Activated T-cell treated with anti-CD3 and anti-CD28 coated beads for 4 hours (primary cell): ENCODE measurements at places on chromosomes 11 and 22.

DNA sequence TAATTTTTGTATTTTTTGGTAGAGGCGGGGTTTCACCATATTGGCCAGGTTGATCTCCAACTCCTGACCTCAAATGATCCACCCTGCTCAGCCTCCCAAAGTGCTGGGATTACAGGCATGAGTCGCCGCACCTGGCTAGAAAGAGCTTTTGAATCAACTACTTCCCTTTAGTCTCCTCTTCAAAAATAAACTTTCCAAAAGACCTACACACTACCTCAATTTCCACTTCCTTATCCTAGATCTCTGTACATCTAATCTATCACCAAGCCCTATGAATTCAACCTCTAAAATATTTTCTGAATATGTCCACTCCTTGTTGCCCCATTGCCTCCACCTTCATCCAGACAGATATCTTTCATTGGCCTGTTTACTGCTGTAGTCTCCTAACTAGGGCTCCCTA is 13.1 kb upstream of the DDX6 start:
- DNase-seq = no peak

DNA sequence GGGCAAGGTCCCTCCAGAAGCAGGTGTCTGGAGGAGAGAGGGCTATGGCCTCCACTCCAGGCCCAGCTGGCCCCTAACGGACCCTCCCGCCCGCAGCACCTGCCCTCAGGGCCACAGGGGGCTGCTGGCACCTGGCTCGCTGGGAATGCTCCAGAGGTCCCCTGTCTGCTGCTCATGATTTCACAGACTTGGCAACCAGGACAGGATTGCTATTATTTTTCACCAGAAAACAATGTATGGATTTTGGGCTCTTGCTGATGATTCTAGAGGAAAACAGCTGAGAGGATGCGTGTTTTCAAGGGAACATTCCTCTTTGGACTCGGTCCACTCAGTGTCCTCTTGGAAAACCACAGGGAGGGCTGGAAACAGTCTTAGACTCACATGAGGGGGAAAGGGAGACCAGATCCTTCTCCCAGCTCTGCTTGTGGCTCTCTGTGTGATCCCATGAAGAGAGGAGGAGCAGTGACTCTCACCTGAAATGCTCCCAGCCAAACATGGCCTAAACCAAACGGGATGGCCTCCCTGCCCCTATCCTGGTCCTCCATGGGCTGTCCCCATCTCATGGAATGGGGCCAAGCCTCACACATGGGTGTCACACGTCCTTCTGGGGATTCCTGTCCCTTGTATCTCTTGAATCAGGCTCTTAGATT is 15.8 kb downstream of the MYEOV start:
- DNase-seq = no peak

GRCh38 chr11:406796-407650 is 7.8 kb downstream of the SIGIRR start:
- peak; percentile 76 for DNase-seq

DNA sequence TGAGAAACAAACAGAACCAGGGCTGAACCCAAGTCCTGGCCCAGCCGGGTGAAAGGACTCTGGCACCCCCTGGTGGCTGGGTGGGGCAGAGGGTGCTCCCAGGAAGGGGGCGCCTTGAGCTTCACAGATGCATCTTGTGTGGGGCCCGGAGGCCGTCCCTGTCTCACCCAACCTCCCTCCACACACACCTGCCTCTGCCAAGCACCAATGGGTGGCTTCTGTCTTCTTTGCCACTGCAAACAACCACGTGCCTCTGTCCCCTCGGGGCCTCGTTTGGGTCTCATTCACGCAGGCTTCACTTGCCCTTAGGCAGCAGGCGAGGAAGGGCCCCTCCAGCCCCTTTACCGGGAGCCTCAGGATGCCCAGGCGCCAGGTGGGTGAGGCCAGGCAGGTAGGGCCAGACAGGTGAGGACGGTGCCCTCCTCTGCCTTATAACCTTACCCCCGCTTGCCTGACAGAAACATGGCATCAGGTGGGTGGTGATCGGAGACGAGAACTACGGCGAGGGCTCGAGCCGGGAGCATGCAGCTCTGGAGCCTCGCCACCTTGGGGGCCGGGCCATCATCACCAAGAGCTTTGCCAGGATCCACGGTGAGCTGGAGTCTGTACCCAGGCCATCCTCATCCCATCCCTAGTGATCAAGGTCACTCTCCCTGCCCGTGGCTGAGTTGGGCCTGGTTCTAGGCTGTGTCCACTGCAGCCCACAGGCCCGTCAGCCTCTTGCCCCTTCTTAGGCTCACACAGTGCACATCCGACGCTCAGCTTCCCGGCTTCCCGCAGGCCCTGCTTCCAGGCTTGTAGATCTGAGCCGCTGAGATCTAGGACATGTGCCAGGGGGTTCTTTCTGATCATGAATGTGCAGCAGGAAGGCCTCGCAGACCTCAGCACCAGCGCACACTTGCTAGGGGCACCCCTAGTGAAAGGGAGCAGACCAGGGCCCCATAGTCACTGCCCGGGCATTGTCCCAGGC is 17.2 kb downstream of the POLR3H start:
- DNase-seq = peak; percentile 68

DNA sequence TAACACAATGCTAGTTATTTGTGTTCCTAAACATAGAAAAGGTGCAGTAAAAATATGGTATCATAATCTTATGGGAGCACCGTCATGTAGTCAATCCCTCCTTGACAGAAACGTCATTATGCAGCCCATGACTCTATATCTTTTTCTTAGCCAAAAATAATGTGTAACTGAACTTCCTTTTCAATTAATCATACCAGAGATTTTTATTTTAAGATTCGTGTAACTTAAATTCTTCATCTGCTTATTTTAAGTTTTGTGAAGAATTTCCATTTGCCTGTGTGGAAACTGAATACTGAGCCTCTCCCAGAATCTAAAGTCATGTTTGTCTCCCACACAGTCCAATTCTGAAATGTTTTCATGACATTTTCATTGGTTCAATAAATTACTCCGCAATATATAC is 699.1 kb downstream of the KCNA4 start:
- no peak for DNase-seq

DNA sequence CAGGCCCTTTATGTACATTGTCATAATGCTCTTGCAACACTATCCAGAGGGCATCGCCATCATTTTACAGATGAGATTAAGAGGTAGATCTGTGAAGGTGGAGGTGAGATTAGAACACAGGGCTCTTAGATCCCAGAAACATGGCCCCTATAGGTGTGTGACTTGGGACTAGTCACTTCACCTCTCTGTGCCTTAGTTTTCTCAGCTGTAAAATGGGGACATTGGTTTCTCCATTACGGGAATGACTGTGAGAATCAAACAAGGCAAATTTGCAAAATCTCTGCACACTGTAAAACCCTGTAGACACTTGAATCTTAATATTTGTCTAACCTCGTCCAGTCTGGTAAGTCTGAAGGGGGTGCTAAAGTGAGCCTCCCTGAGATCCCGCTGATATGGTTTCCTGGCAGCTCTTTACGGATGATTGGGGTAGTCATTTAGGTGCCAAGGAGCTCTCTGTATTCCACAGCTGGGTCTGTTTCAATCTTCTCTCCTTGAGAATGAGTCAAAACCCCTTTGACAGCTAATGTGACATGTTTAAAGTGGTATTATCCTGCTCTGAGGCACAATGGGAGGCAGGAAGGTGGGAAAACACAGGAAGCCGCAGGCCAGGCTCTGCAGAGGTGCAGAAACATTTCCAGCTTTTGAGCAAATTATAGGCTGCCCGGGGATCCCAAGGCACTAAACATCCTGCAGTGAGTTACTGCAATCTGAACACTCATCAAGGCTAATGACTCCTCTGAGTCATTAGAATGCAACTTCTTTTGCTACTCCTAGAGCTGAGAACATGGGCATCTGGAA is 140.8 kb downstream of the CCDC81 start:
- DNase-seq = no peak

GRCh38 chr11:122517403-122518379 is 137.8 kb upstream of the UBASH3B start:
- no peak for DNase-seq
